ENCODE measurements at places on chromosomes 1 and 21. TPM values are rescaled to one million over a fixed set of nuclear protein-coding genes. Genes with fewer than 3 reads are reported as not detected.

- H3K4me3 ChIP-seq, result no peak overlapping the region
- H3K36me3 ChIP-seq, result no peaks in the 10 kb centered on the region
- H3K27me3 ChIP-seq, result no peaks in the 10 kb centered on the region
- H3K27ac ChIP-seq, result no peak overlapping the region
- no peak for DNase-seq
Observed at GRCh38 chr1:79982211-79982610, 975.7 kb upstream of the ADGRL4 start.

DNA sequence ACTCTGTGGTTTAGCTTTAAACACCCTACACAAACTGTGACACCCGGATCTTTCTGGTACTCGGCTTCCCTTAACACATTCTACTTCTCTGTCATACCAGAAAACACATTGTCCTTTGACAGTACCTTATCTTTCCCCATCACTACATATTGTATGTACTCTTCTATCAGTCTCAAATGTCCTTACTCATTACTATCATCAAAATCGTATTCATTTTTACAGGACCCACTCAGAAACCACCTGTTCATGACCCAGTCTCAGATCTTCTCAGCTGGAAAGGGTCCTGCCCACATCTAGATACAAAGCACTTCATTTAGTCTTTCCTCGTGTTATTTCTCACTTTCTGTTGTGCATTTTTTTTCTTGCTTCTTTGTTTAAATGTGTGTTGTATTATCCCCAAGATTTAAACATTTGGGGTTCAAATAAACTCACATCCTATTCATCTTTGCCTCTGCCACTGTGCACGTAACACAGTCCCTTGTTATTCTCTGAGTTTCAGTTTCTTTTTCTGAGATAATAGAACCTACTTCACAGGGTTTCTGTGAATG, 27.7 kb downstream of the CD34 start:
- H3K4me1 ChIP-seq, result peaks cover 11% of the 10 kb centered on the region
- no peaks in the 10 kb centered on the region for H3K36me3 ChIP-seq
- no peak for DNase-seq
- H3K4me3 ChIP-seq, result peak overlapping the region; percentile 35
- no peaks in the 10 kb centered on the region for H3K27me3 ChIP-seq

The LTN1 gene
- total RNA-seq, result 13.2 TPM

- no peak for DNase-seq
- no peaks in the 10 kb centered on the region for H3K36me3 ChIP-seq
- H3K27me3 ChIP-seq, result no peaks in the 10 kb centered on the region
- no peaks in the 10 kb centered on the region for H3K4me1 ChIP-seq
- H3K4me3 ChIP-seq, result no peak overlapping the region
Observed at GRCh38 chr1:160133990-160134770, 17.2 kb upstream of the ATP1A4 start.

DNA sequence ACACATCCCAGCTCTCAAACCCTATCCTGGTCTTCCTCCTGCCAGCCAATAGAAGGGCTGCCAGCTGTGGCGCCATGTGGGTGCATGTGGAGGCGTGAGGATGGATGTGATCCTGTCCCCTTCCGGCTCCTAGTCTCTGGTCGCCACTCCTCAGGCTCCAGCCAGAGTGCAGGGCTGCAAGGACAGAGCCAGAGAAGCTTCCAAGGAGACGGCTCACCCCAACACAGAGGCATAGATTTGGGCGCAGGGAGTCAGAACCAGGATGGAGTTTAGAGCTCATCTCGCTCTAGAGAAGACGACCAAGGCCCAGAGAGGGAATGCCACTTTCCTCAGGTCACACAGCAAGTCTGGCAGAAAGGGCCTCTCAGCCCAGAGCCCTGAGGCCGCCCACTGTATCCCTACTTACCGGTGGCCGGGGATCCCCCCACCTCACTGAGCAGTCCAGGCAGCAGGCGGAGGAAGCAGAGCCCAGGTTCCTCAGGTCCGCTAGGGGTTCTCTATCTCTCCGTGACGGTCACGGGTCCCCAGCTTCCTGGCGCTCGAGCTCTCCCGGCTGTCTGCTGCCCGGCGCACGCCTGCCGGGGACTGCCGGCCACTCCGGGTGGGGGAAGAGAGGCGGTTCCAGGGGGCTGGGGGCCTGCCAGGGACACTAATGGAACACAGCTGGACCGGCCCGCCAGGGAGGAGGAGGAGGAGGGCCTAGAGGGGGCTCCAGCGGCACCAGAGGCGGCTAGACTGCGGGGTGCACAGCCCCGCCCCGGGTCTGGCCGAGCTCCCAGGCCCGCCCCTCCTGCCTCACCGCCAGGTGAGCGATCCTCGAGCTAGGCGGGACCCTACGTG, at the start of gene COL16A1:
TSS of gene COL16A1 (minus strand) at position 587 of the 840 bp plus-strand sequence. CDS start 1,824 bp downstream, outside the sequence.
- H3K27ac ChIP-seq, result peak within 1 kb of the TSS; percentile 29
- H3K36me3 ChIP-seq, result no peaks in the 10 kb centered on the region
- peak; percentile 37 for DNase-seq
- peaks cover 11% of the 10 kb centered on the region for H3K4me1 ChIP-seq

DNA sequence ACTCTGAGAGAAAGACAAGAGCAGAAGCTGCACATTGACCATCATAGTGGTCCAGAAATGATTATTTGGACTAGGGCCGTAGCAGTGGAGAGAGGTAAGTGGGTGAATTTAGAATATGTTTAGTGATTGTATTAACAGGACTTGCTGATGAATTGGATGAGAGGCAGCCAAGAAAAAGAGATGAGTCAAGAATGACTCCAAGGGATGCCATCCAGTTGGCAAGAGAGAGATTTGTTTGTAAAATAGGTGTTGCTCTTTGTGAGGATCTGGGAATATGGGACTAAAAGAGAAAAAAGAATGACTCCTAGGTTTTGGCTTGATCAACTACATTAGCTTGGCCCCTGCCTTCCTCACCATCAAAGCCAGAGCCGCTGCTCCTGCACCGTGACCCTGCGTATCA, 54.2 kb upstream of the ARTN start:
- peaks cover under 1% of the 10 kb centered on the region for H3K36me3 ChIP-seq
- no peak for DNase-seq
- no peaks in the 10 kb centered on the region for H3K27me3 ChIP-seq
- no peaks in the 10 kb centered on the region for H3K4me1 ChIP-seq
- no peak overlapping the region for H3K4me3 ChIP-seq
- H3K27ac ChIP-seq, result no peak overlapping the region

- no peaks in the 10 kb centered on the region for H3K4me1 ChIP-seq
- H3K27me3 ChIP-seq, result no peaks in the 10 kb centered on the region
- H3K4me3 ChIP-seq, result no peak overlapping the region
- no peaks in the 10 kb centered on the region for H3K36me3 ChIP-seq
Observed at GRCh38 chr1:193524616-193525015, 338.2 kb upstream of the B3GALT2 start.

All from liver (tissue), 10 donors.